Substantia nigra (tissue), 51 donors: ENCODE measurements at places on chromosomes 1 and 21.

DNA sequence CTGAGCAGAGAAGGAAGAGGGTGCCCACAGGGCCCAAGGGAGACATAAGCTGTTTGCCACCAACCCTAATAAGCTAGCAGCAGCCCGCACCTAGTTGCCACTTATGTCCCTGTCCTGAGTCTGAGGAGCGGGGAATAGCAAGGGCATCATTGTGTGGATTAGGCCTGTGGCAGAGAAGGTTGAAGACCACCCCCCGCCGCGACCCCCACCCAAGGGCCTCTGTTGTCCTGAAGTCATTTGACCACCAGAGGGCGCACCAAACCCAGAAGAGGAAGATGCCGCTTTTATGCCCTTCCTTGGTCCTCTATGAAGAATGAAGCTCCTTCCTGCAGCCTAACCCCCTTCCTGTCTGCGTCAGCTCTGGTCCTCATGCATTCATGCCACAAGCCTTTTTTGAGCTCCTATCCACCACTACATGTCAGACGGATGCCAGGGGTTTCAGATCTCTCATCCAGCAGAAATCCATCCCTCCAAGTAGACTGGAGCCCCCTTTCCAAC lies 16.6 kb downstream of the RHBG start:
- DNase-seq: peak; percentile 40

DNA sequence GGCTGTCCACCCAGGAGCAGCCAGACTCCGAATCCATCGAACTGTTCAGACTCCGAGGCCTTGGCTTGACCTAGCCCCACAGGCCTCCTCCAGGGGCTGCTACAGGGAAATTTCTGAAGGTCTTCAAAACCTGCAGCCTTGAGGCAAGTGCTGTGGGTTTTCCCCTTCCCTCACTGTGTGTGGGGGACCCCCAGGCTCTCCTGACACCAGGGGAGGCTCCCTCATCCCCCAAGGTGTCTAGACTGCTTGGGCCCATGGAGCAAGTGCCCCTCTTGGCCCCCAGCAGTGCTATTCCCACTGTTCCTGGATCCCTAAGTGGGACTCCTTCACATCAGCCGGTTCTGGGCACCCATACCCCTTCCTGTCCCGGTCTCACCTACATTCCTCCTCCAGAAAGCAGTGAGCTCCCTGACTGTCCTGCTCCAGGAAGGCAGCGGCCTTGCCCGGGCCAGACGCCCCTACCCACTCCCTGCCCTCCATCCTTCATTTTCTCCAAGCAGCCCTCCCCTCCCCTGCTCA lies 814 bp downstream of the PAQR7 start:
- no peak for DNase-seq

DNA sequence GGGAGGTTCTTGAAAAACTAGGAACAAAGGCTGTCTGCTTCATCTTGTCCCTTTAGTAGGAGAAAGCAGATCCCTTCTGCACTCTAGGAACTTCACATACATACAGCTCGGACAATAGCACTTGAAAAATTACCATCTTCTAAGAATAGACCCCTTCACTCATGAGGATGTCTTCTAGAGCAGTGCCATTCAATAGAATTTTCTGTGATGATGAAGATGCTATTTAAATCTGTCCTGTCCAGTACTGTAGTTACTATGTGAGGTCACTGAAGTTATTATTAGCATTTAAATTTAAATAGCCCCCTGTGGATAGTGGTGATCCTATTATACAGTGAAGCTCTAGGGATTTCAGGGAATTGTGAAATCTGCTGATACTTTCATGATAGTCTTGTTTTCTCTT lies 46.4 kb upstream of the RAB3GAP2 start:
- DNase-seq: no peak

GRCh38 chr1:208278638-208279037 lies 34.5 kb upstream of the PLXNA2 start:
- DNase-seq: no peak

- DNase-seq: no peak
Measured at GRCh38 chr1:12088607-12089006, 25.5 kb downstream of the TNFRSF8 start.

DNA sequence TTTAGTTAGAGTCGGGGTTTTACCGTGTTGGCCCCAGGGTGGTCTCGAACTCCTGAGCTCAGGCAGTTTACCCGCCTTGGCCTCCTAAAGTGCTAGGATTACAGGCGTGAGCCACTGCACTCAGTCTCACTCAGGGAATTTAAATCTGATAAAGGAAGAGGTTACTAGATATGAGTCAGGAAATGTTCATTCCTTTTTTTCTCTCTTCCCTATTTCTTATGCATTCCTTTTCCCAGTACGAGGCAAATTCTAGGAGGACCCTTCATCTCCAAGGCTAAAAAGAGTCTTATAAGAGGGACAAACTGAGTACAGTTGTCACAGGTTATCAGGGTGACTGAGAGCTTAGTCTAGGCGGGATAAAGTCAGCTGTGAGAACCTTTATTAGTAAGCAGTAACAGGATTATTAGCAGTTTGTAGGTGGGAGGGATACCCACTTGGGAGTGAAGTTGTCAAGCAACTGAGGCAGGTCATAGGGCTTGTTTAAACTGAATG lies 9.1 kb downstream of the MACF1 start:
- DNase-seq: no peak

- no peak for DNase-seq
Measured at GRCh38 chr1:183178545-183178944, 7.5 kb upstream of the LAMC2 start.

- DNase-seq: no peak
Measured at GRCh38 chr1:178399177-178399728, 97.5 kb downstream of the CLEC20A start.

GRCh38 chr1:8395433-8395866 lies 77.5 kb downstream of the SLC45A1 start:
- DNase-seq: no peak

GRCh38 chr1:170804879-170805278 lies 130.5 kb upstream of the MROH9 start:
- DNase-seq: no peak

GRCh38 chr21:44376606-44377005 lies 23.2 kb downstream of the TRPM2 start:
- DNase-seq: no peak

DNA sequence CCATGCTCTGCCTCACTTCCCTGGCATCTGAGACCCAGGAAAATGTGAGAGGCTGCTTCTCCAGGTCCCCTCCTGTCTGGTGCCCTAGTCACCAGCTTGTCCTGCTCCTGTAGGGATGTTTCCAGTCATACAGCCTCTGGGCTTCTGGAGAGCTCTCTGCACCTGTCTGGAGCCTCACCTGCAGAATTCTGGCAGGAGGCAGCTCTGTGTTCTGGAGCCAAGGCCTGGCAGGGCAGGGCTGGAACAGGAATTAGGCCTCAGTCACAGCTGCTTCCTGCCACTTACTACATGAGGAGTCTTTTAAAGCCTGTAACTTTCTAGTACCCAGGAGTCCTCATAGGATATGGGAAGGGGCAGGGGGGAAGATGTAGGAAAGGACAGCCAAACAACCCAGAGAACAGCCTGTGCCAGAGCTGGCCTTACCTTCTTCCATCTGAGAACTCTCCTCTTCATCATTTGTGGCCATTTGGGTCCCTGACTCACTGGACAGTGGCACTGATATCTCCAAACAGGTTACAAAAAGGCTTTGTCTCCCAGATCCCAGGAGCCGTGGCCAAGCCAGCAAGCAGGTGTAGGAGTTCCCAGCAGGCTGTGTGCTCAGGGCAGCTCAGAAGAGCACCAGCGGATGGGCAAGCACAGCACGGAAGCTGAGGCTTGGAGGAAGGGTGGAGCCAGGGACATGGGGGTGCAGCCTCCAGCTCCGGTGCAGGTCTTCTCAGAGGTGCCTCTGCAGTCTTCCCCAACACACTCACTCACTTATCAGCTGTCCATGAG lies 31.4 kb upstream of the ARTN start:
- DNase-seq: no peak

DNA sequence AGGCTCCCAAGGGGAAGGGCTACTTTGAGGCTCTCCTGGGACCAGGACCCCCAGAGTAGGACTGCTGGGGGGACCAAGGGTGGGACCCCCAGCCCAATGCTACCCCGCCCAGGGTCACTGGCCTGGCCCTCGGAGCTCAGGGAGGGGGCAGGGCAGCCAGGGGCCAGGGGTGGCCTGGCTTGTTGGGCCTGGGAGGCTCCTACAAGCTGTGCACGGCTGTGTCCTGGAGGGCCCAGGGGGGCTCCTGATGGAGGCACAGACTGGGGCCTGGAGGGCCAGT lies 2.2 kb downstream of the HES4 start:
- no peak for DNase-seq

GRCh38 chr1:15965228-15965767 lies 10.6 kb downstream of the ZBTB17 start:
- DNase-seq: peak; percentile 60
